CD14-positive monocyte (primary cell): ENCODE measurements at places on chromosomes 2 and 18. TPM values are rescaled to one million over a fixed set of nuclear protein-coding genes. Genes with fewer than 3 reads are reported as not detected.

GRCh38 chr2:204019572-204020501 lies 83.3 kb downstream of the ICOS start:
- peak; percentile 4 for DNase-seq

TEKT4 gene
- polyA plus RNA-seq = not detected

RAB12 gene
- 0.15 TPM for polyA plus RNA-seq

RND3 gene
- polyA plus RNA-seq = not detected

UBE2E3 gene
- 67.5 TPM for polyA plus RNA-seq

GRCh38 chr2:119508756-119509155 lies 15.5 kb downstream of the SCTR start:
- DNase-seq = no peak

GRCh38 chr2:98355881-98356280 lies 9.6 kb downstream of the CNGA3 start:
- no peak for DNase-seq

CD28 gene
- 0.21 TPM for polyA plus RNA-seq

DNA sequence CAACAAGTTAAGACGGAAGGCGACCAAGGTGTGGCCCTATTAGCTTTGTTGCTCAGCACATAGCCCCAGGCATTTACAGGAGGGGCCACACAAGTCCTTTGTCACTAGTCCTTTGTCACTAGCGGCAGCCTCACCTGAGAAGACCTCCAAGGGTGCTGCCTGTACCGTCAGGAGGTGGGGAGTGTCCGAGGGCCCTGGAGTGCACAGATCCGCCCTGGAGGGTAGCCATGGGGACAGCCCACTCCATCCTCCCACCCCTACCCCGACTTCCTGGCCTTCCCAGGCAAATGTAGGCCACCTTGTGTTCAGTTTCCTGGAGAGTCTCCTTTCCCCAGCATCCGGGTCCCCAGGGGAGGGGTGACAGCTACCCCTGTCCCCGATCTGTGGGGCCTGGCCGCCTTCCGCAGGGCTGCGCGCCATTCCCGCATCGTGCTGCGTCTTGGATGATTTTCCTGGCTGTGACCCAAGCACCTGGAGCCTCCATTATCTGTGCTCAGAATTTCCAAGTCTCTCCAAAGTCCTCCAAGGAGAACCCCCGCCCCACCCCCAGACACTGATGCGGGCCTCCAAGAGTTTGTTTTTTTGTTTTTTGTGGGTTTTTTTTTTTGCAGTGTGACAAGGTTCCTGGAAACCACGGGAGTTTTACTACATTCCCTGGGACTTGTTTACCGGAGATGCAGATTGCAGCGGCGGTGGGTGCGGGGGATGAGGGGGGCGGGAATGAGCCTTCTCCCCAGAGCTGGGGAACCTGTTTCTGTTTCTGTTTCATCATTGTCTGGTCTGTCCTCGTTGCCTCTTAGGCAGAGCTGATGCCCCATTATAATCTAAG lies 28.6 kb downstream of the TEX44 start:
- no peak for DNase-seq

GRCh38 chr2:9287400-9288045 lies 80.9 kb downstream of the ASAP2 start:
- DNase-seq = peak; percentile 40
